AG20443 (cell line): ENCODE measurements at places on chromosomes 7 and 10.

DNA sequence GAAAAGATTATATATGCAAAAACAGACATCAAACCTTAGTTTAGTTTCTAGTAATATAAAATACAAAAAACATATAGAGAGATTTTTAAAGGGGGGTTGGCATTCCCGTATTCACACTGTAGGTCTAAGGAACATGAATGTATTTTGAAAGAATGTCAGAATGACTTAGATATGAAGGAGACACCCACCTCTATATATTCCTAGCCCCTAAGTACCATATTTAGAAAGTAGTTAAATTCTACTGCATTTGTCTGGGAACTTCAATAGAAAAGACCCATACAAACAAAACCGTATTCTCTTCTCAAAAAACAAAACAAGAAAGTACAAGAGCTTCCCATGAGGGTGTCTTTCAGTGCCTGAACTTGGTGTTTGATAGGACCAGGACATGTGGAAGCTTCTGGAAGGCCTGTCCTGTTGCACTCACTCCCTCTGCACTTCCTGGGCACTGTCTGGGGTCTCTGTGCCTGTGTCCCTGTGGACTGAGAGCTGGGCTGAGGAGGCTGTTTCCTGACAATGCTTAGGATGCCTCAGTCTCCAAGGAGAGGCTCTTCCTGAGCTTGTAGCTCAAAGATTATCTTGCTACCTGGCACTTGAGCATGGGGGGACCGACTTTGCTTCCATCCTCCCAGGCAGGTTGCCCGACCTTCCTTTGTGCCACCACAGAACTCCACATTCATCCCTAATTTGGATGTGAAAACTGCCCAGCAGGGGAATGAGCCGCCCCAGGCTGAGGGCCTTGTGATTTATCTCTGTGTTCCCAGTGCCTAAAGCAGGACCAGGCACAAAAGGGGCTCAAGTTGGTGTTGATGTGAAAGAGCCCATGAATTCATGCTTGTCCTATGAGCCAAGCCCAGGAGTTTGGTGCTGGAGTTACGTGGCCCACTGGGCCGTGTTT lies 44.4 kb upstream of the KLF6 start:
- no peak for DNase-seq

DNA sequence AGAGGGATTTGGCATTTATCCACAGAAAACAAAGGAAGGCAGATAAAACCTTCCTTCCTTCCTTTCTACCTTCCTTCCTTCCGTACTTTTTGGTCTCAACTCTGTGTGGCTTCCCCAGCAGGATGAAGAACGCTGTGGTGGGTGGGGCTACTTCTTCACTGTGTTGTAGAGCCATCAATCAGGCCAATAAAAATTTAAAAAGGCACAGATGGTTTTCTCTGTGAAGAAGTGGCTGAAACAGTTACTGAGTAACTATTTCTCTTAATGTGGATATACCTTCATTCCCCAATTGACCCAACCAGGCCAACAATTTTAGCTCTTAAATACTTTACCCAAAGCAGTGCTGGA lies 75.8 kb downstream of the ZNF92 start:
- DNase-seq: no peak

DNA sequence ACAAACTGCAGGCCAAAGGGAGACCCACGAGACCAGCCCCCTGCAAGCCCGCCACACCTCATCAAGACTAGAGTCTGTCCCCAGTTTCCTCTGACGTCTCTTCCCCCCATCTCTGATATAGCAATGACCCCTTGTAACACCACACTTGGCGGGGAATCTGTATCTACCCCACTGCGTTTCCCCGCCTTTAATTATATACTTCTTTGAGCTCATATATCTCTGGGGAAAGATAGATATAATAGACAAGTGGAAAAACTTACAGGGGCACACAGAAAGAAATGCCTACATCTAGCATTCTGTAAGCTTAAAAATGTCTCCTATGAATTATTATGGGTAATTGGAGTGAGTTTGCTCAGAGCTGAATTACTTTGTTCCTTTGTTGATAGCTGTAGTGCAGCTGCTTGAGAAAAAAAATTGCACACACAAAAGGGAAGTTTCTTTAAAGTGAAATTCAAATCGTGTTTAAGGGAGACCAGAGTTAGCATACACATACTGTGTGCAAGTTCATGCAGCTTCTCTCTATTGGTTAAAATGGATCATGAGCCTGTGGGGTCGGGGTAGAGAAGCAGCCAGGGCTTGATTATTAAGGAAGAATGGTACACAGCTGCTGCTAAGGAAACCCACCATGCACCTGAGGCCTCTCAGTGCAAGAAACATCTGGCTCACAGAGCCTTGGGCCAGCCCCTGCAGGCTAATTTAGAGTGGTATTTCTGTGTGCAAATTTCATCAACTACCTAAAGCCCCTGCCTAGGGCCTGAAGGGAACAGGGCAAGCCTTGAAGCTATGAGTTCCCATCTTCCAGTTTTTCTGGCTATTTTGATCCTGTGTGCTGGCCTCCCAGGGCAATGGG lies 32.5 kb downstream of the CDCA7L start:
- DNase-seq: no peak

GRCh38 chr7:102291056-102291915 lies 4.6 kb downstream of the SH2B2 start:
- DNase-seq: no peak

GRCh38 chr7:46784732-46785131 lies 797.2 kb downstream of the TNS3 start:
- DNase-seq: peak; percentile 15
